ENCODE measurements at places on chromosomes 3 and 15.

- DNase-seq, result no peak
These were observed 370.6 kb upstream of the PROK2 start for GRCh38 chr3:72155391-72156064.

DNA sequence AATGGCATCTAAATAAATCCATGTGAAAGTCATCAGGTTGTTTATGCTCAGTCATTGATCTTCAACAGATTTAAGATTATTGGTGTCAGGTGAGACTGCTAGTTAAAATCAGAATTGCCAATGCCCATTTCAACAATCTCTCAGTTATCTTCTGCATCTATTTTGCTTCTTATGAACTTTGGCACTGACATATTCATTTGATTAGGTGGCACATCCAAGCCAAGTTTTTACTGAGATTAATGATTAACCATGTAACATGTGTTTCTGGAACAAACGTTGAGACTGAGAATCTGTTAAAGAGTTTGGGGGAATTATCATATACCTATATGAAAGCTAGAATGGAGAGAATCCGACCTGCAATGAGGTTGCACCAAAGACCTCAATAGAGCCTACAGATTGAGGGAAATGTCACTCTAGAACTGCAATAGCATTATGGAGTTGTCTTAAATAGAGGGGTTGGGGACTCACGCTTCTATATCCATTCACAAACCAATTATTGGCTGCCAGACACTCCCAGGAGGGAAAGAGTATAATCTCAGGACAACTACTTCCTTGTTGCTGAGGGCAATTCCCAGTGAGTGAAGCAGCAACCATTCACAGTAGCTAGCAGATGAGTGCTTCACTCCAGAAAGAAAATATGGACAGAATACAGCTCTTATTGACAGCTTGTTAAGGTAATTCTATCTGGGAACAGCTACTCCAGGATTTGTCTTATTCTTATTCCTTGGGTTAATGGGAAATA, 891.3 kb downstream of the SQOR start:
- no peak for DNase-seq

DNA sequence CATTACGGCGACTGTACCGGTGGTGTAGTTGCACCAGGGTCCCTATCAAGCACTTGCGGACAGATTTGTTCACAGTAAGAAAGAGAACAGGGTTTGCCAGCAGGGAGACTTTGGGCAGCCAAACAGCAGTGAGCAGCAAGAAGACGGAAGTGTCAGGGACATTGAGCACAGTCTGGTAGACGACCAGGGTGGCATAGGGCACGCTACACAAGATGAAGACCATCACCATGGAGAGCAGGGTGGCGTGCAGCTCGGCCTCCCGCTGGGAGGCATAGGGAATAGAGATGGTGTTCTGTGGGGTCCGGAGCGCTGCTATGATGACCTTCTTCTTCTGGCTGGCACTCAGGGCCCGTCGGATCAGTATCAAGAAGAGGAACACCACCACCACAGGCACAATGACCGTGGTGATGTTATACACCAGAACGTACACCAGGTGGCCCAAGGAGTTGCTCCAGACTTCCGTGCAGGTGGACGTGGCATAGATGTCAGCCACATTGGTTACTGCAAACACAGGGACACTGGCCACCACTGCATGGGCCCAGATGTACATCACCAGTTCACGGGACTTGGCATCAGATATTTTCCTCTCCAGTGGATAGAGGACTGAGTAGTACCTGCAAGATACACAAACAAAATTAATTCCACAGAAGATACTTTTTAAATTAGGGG, 19.1 kb upstream of the FSIP1 start:
- DNase-seq, result no peak

DNA sequence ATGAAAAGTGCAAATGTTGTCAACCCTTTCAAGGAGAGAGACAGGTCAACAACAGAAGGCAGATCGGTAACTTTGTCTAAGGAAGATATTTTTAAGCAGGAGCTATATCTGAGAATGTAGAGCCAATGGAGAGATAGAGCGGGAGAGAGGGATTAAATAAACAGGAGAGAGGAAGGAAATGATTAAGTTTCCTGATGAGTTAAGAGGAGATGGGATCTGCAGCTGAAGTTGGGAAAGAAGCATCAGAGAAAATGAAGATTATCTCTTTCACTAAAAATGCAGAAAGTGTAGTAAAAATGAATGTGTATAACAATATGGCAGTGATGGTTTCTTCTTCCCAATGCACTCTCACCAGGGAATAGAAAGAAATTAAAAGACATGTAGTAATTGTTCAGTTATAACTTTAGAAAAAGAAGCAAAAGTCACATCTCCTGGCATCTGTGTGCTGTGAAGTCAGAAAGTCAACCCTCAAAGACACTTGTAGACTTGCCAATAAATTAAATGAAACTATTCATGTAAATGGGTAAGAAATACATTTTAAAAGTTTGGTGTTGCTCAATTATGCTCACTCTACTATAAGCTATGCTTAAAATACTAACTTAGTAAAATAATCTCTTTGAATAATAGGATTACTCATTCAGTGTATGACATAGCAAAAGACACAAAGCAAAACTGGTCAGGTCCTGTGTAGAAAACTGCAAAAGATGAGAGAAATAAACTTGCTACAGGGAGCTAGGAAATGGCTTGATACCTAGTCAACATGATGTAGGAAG, 264.6 kb downstream of the ZIC4 start:
- DNase-seq, result no peak
